Effector CD4-positive, alpha-beta T cell (primary cell): ENCODE measurements at places on chromosomes 13 and 19.

DNA sequence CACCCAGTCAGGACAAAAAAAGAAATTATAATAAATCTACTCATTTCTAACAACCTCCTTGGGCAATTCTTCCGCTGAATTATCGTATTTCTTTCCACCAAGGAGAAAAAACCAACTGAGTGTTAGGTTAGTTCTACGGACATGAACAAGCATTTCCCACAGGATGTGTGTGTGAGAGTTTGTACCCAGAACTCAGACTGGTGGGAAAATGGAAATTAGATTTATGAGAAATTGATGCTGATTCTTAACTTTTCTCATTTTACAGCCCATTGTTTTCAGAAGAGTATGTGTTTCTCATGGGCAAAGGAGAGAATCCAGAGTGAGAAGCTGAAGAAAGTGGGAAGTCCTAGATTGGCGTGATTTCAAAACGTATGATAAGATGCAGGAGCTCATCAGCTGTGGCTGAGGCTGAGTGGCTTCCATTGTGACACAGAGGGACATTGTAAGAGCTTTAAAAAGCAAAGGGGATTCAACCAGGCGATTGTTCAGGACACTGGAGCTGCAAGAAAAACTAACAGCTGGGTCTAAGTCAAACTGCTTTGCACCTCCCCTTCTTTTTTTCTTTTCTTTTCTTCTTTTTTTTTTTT, 184.7 kb upstream of the ARGLU1 start:
- DNase-seq = no peak

- no peak for DNase-seq
Observed at GRCh38 chr19:5193192-5193591, 147.4 kb downstream of the PTPRS start.

GRCh38 chr19:50167314-50167721, 4.2 kb upstream of the IZUMO2 start:
- no peak for DNase-seq

- DNase-seq = no peak
Observed at GRCh38 chr19:8664671-8665057, 33.9 kb downstream of the ACTL9 start.

- no peak for DNase-seq
Observed at GRCh38 chr13:33235078-33235477, 50.5 kb downstream of the STARD13 start.

GRCh38 chr13:109899316-109899715, 112.9 kb upstream of the IRS2 start:
- no peak for DNase-seq

DNA sequence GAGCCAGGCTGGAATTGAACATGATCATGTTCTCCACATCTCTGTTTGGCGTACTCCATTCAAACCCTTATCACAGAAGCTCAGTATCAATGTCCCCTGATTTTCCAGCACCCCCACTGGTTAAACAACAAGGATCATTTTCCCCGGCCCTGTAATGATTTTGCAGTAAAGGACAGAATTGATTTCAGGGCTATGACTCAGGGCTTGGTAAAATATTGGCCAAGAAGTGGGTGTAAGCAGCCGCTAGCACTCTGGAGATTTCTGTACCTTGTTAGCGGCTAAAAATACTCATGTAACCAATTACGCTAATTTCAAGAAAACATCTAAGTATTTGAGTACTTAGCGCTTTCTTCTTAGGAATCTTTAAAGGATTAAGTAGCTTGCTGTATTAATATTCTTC, 69.5 kb upstream of the FNDC3A start:
- no peak for DNase-seq

- DNase-seq = no peak
Observed at GRCh38 chr19:32129141-32129540, 216.3 kb upstream of the ZNF507 start.

DNA sequence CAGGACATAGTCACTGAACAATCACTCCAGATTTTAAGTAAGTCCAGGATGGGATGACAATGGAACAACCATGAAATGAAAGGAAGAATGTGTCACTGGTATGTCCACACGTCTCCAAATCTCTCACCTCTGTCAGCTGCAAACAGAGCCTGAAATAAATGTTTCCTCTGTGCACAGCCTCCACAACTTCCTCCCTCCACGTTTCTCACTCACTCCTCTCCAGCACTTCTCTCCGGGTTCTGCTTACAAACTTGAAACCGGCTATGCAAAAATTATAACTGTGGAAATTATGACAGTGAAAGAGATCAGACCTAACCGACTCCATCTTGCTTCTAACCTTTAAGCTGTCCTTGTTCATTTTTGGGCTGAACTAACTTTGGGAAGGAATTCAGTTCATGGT, 35.0 kb upstream of the ALOX5AP start:
- no peak for DNase-seq

DNA sequence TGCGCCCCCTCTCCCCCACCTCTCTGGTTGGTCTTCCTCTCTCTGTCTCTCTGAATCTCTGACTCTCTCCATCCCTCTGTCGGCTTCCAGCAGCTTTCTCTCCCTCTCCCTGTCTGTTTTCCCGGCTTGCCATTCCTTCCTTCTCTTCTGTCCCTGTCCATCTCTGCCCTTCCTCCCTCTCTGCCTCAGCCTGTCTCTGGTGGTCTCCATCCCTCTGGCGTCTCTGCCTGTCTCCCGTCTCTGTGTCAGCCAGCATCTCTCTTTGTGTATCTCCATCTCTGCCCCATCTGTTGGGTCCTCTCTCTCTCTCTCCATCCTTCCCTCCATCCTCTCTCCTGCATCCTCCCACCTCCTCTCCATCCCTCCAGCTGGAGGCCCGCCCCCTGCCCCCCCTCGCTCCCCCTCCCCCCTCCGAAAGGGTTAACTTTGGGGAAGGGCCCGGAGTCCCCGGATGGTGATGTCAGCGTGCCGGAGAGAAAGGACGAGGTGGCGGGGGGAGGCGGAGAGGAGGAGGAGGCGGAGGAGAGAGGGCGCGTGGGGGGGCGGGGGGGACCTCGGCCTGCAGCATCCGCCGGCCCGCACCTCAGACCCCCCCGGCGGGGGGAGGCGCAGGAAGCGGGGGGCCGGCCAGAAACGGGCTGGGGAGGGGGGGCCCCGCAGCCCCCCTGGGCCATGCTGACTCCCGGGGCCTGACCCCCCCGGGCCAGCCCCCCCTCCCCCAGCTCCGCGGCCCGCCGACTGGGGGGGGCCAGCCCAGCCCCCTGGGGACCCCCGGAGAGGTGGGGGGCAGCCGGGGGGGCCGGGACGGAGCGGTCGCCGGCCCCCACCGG, at the start of gene BRSK1:
TSS of gene BRSK1 (plus strand) at position 450 of the 830 bp plus-strand sequence. CDS start 446 bp downstream, outside the sequence.
- DNase-seq = peak; percentile 21

GRCh38 chr19:55070466-55071128, 5.1 kb upstream of the EPS8L1 start:
- DNase-seq = no peak

DNA sequence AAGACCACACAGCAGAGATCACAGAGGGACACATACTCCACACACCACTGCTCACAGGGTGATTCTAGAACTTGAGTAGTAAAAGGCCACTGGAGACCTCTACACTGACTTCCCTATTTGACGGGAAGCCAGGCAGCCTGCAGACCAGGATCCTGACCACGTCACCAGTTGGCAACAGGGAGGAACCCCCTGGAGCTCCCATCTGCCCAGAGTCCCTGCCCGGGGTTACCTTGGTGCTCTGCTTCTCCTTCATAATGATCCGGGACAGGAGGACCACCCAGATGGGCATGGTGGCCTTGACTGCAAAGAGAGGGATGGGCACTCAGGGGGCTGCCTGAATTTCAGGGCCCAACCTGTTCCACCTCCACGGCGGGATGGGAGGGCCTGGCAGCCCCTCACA, 932 bp downstream of the SLC35E1 start:
- DNase-seq = no peak

- no peak for DNase-seq
Observed at GRCh38 chr13:66794340-66795031, 435.6 kb downstream of the PCDH9 start.
